ENCODE measurements at places on chromosomes 5 and 9.

DNA sequence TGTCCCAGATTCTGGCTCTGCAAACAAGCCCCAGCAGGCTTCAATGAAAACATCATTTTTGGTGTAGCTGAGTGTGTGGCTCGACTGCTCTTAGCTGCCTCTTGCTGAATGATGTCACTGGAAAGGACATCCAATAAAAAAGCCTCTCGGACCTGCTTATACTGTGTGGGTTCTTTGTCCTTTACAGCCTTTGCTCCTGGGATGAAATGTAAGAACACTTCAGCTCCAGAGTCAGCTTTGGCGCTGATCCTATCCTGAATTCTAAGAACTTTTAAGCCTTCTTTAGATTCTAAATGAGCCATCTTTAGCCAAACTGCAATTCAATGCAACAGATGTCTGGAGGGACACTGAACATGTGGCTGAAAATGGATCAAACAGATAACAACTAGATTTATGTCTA lies 404.6 kb upstream of the C9orf72 start:
- no peak for DNase-seq

- no peak for DNase-seq
Observed at GRCh38 chr5:133932441-133933168, 35.8 kb downstream of the C5orf15 start.

DNA sequence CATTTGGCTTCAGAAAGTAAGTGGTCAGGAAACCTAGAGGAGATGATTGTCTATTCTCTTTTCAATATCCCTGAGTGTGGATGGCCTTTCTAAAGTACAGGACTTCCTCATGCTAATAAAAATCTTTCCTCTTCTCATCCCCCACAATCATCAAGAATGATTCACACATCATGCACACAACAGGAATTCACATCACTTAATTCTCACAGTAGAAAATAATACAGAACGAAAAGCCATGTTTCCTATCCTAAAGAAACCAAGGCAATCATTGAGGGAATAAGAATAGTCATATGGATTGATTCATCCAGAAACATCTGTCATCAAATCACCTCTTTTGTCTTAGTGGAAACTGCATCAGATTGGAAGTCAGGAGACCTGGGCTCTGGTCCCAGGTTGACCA lies 203.1 kb upstream of the PIK3R1 start:
- DNase-seq, result no peak

DNA sequence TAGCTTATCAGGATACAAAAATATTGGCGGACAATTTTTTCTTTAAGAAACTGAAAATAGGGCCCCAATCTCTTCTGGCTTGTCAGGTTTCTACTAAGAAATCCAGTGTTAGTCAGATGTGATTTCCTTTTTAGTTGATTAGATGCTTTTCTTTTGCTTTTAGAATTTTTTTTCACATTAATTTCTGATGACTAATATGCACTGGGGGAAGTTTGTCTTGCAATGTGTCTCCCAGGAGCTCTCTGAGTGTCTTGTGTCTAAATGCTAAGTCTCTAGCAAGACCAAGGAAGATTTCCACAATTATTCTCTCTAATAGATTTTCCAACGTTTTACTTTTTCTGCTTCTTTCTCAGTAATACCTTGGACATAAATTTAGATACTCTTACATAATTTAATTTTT lies 559.8 kb upstream of the TYRP1 start:
- DNase-seq, result no peak

GRCh38 chr5:74054641-74055421 lies 428.8 kb downstream of the ARHGEF28 start:
- no peak for DNase-seq

DNA sequence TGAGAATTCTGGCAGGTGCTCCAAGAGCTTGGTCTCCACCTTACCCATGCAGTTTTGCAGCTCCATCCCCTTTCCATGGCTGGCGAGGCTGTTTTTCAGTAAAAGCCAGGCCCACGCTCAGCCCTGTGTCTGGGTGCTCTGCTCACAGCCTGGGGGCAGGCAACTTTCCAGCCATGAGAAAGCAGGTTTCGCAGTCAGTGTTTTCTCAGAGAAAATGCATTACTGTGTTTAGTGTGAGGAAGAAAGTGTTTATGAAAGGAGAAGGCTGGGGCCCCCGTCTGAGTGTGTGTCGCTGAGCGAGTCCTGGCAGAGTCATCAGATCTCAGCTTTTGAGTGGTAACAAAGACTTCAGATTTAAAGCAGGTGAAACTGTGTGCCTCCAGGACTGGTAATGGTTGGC lies 248.1 kb downstream of the IRX1 start:
- no peak for DNase-seq

DNA sequence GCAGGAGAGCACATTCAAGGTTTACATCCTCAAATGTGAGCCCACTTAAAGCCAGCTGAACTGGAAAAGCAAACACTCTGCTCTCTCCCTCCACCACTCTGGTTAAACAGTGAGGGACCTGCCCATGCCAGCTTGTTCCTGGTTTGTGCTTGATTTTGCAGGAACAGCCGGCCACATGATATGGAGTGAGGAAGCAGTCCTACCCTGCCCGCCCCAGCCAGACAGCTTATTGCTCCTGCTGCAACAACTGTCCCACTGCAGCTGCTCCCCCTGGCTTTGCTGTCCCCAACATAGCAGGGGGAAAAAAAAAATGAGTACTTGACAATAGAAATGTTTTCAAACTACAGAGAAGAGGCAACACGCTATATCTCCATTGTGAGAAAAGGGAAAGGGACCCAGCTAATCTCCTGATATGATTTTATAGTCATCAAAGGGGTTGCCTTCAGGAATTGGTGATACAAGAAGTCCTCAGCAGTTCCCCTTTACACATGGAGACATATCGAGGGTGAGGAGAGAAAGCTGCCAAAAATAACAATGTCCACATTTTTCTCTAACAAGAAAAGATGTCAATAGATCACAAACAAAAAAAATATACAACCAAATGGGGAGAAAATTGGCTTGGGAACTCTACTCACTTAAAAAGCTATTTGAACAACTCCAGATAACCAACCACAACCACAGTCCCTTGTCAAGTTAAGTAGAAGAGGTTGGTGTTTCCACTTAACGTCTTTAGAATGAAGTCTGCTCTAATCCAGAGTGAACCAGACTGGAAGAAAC lies 4.6 kb downstream of the MYO10 start:
- DNase-seq, result no peak

- no peak for DNase-seq
Observed at GRCh38 chr5:39231705-39232525, 12.6 kb upstream of the FYB1 start.

DNA sequence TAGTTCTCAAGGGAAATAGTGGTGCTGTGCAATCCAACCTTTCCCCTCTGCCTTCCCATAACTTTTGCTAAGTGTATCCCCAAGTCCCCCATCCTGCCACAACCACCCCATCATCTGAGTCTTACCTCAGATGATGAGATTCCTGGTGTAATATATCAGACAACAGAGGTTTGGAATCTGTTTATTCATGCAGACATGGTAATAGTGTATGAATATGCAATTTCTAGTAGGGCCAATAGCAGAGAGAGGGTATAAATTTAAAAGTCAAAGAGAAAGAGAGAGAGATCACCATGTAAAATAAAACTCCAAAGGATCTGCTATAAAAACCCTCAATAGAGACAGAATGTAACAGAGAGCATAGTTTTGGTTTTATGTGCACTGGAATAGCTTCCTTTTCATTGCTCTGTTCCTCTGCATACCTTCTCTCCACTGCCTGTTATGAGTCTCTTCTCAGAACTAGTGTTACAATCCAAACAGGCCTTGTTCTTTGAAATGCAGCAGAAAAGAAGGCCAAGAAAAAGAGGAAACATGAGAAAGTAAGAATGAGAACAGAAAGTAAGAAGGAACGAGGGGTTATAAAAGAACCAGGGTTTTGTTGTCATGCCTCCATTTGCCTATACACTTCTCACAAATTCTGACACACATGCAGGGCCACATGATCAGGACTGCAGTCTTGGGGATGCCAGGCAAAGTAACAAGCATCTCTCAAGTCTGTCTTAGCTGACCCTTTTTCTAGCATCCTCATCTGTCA lies 278.0 kb downstream of the CETN3 start:
- DNase-seq, result no peak

DNA sequence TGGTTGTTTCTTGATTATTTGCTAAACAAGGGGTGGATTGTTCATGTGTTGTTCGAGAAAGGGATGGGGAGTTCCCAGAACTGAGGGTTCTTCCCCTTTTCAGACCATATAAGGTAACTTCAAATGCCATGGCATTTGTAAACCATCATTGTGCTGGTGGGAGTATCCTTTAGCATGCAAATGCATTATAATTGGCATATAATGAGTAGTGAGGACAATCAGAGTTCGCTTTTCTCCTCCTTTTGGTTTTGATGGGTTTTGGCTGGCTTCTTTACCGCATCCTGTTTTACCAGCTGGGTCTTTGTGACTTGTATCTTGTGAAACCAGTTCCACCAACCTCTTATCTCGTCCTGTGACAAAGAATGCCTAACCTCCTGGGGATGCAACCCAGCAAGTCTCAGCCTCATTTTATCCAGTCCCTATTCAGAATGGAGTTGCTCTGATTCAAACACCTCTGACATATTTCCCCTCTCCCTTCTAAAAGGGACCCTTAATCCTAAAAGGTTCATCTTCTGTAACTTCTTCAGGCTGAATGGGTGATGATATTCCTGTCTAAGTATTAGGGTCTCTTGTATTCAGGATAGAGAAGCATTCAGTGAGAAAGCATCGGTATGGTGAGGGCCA lies 8.7 kb upstream of the FBN2 start:
- no peak for DNase-seq

DNA sequence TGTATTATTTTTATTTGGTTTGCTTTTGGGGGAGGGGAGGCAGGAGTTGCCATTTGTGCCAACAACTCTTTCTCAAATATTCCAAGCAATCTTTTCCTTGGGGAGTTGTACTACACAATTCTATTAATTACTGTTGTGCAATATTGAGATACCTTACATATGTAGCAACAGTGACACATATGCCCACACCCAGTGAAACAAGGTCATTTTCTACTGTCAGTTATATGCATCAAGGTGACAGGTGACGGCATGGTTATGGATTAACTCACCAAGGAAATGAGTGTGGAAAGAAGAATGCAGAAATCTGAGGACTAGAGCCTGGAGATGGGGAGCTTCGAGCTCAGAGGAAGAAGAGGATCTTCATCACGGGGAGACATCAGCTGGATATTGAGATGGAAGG lies 17.9 kb upstream of the MSMP start:
- DNase-seq, result no peak

- no peak for DNase-seq
Observed at GRCh38 chr5:56440871-56441740, 208.0 kb upstream of the ANKRD55 start.

GRCh38 chr5:96124589-96124988 lies 162.9 kb upstream of the ELL2 start:
- DNase-seq, result no peak

GRCh38 chr9:91946196-91946595 lies 3.8 kb downstream of the ROR2 start:
- no peak for DNase-seq

DNA sequence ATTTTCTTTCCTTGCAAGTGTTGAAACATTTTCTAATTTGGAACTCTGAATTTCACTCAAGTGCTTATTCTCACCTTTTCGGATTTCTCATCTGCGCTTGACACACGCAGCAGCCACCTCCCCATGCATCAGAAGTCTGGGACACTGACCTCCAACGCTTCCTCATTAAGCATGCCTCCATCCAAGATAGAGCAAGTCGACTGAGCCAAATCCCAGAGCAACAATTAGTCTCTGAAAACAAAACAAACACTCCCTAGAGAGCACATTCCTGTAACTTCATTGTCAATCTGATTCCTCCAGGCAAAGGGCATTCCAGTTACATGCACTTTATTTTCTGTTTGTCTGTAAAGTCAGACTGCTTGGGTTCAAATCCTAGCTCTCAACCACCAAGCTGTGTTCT lies 5.7 kb downstream of the CD180 start:
- DNase-seq, result no peak

Data from left forelimb (tissue), 1 donor.